ENCODE measurements at places on chromosomes 4 and X. TPM values are rescaled to one million over a fixed set of nuclear protein-coding genes. Genes with fewer than 3 reads are reported as not detected.

Gene SMARCA1
- total RNA-seq = 14.2 TPM

Gene VSIG1
- total RNA-seq = not detected

Gene SUPT20HL2
- total RNA-seq = not detected

Gene CFAP47
- 0.20 TPM for total RNA-seq

DNA sequence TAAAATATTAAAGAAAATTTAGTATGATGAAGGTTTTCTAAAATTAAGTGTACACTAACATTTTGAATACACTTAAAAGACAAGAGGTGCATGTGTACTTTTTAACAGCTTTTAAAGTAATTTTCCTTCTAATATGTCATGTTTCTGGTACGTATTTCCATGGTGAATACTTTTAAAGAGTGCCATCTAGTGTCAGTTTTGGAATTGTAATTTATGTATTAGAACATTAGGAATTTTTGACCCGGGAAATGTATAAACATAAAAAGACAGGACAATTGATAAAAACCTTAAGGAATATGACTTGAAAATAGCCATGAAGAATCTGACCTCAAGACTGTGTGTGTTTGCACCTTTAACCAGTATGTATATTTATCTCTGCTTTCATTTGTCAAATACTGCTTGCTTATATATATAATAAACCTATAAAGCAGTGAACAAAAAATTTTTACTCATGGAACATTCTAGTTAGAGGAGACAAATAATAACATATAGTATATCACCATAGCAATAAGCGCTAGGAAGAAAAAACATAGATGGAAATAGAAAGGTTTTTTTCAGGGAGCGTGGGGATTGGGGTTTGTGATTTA, 7.2 kb downstream of the GSTCD start:
- DNase-seq = no peak

GRCh38 chr4:155487210-155487609, 110.4 kb upstream of the MAP9 start:
- no peak for DNase-seq

DNA sequence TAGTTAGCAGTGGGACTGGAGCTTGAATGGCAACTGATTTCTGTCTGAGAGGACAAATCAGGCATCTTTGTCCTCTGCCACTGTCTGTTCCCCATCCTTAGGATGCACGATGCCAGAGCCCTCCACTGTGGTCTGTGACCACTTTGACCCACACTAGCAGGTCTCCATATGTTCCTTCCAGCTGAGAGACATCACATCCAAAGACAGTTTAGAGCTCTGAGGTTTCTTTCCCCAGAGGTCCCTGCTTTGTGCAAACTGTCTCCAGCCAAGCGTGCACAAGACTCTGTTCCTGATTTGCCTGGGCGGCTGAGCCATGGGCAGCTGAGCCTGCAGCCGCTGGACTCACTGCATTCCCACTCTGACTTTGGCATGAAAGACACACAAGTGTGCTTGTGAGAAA, 98.0 kb downstream of the PTTG2 start:
- no peak for DNase-seq

DNA sequence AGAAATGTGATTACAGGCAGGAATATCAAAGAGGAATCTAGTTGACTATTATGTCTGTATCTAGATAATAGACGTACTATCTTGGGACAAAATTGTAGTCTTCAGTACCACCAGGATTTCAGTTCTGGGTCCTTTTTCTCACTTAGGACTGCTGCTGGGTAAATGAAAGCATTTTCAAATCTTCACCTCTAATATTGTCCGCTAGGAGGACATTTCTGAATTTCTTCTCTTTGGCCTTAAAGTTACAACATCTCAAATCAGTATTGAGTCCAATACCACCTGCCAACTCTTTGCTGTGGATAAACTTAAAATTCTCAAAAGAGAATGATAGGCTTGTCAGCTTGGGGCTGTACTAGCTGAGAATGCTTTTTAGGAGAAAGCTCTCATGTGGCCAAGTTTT, 6.0 kb downstream of the FGF16 start:
- DNase-seq = no peak

DNA sequence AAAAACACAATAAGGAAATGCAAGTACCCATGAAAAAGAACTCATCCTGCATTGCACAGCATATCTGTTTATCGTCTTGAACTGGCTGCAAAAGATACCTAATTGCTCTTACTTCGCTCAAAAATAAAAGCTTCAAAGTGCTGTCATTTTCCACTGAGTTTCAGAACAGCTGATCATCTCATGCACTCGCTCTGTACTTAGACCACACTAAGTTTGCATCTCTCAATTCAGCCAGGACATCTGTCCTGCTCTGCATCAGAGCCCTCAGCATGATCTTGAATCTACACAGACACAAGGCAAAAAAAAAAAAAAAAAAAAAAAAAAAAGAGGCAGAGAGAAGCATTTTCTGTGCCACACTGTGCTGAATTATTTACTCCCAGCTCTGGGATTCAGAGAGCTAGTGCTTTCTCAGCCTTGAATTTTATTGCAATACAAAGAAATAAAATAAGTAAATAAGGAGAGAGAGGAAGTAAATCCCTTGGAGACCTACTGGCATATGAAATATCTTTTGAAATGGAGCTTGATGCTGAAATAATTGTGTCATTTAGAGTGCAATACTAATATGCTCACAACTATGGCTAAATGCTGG, 81.3 kb downstream of the PPP1R2C start:
- no peak for DNase-seq

DNA sequence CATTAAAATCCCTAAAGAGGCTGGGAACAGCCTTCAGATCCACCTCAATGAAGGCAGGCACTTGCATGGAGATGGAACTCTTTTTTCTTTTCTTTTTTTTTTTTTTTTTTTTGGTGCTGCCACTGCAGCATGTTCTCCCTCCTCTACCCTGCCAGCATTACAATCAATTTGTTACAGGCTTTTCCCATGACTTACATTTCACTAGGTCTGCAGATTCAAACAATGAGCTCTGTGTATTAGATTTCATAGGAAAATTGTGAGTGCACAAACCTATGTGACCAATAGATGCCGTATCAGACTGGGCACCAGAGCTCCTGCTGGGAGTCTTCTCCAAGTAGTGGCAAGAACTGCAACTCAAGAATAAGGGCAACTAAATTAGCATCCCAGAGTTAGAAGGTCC, 63.8 kb upstream of the GABRQ start:
- DNase-seq = no peak

GRCh38 chrX:41087201-41087600, 2.0 kb downstream of the USP9X start:
- DNase-seq = no peak
